ENCODE measurements at places on chromosomes 7 and 10.

DNA sequence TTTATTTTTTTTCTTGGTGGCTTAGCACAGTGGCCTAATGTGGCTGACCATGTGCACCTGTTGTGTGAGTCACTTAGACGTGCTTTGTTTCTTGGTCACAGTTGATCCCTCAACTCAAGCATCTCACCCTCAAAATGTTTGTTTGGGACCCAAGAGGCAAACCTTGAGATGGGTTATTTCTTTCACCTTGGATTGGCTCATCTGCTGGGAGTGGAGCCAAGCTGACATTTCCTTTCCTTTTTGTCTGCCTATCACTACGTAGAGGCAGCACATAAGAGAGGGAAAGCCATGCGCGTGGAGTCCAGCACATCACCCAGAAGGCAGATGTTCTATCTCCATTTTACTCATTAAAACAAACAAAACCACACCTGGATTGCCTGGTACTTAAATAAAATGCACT, 6.4 kb upstream of the PRKCQ start:
- DNase-seq = no peak

GRCh38 chr10:5608608-5609220, 57.7 kb downstream of the ASB13 start:
- no peak for DNase-seq

- DNase-seq = no peak
Measured at GRCh38 chr7:40726559-40726958, 591.8 kb downstream of the SUGCT start.

GRCh38 chr10:92475357-92475868, 98.5 kb downstream of the IDE start:
- no peak for DNase-seq

GRCh38 chr7:150374472-150374871, 4.7 kb upstream of the ZNF775 start:
- no peak for DNase-seq

DNA sequence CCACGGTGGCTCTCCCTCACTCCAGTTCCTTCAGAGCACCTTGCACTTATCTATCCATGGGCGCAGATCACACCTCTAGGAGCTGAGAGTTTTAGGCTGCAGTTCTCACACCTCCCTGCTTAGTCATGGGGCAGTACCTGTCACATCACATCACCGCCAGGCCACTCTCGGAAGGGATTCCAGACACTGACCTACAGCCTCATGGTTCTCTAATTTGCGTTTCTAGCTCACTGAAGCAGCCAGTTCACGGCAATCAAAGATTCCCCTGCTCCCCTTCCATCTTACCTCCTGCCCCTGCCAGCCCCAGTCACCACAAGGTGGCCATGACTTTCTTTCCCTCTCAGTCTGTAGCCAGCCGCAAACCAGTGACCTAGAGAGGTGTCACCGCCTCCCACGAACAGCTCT, 34.2 kb downstream of the ADRB1 start:
- DNase-seq = no peak

DNA sequence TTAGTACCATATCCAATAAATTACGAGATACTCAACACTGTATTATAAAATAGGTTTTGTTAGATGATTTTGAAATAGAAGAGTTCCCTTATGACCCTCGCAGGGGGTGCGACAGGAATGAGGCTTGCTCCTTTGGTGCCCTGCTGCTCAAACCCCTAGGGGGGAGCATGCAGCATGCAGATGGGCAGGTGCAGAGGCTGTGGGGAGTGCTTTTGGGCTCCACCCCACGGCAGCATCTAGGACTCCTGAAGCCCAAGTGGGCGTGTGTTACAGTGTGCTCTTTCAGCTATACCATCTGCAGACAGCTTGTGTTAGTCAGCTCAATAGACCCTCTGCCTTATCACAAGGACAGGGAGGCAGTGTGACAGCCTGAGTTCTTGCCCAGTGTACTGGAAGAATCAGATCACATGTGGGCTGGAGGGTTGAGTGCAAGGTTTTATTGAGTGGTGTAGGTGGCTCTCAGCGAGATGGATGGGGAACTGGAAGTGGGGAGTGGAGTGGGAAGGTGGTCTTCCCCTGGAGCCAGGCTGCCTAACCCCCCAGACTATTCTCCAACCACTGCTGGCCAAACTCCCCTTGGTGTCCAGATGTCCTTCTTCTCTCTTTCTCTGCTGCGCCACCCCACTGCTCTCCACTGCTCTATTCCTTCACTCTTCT, 3.1 kb upstream of the MRC1 start:
- DNase-seq = no peak

- no peak for DNase-seq
Measured at GRCh38 chr10:67725567-67725966, 29.6 kb upstream of the CTNNA3 start.

GRCh38 chr10:33095867-33096815, 138.1 kb upstream of the ITGB1 start:
- DNase-seq = no peak

- DNase-seq = no peak
Measured at GRCh38 chr10:6200734-6201515, 1.8 kb upstream of the PFKFB3 start.

- no peak for DNase-seq
Measured at GRCh38 chr10:56912043-56912442, 551.0 kb upstream of the ZWINT start.

DNA sequence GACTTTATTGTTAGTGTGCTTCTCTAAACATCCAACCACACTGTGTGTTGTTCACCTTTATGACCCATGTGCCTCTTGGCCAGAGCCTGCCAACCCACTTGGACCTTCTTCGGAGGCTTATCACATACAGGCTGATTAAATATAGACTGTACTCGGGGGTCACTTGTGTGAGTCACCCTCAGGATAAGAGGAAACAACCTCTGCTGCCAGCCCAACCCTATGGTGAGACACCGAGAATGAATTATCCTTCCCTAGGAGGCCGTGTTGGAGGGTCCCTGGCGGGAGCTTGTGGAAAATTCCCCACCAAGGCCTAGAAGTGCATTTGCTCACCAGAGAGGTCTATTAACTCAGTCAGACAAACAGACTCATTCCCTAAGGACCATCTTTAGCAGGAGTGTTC, 63.0 kb downstream of the FAS start:
- no peak for DNase-seq

- DNase-seq = no peak
Measured at GRCh38 chr10:92938841-92939240, 90.5 kb downstream of the EXOC6 start.

GRCh38 chr10:104209575-104210198, 22.5 kb downstream of the CFAP43 start:
- no peak for DNase-seq

DNA sequence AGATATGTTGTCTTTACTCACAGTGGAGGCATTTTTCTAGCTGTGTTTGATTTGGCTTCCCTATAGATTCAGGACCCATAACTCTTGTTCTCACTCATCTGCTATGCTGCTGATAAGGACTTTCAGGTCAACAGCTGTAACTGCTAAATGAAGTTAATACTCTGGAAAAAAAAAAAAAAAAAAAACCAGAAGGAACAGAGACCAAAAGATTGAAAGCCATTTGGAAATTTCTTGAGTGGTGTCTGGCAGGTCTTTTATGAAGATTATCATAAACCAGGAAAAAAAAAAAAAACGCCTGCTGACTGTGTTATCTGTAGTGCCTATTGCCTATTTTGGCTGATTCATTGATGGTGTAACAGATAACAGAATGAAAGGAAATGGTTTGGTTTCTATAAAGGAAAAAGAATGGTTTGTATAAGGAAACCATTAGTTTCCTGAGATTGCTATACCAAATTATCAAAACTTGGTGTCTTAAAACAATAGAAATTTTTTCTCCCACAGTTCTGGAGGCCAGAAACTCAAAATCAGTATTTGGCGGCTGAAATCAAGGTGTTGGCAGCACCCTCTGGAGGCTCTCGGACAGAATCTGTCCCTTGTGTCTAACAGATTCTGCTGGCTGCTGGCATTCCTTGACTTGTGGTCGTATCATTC, 60.5 kb upstream of the BET1 start:
- DNase-seq = no peak

DNA sequence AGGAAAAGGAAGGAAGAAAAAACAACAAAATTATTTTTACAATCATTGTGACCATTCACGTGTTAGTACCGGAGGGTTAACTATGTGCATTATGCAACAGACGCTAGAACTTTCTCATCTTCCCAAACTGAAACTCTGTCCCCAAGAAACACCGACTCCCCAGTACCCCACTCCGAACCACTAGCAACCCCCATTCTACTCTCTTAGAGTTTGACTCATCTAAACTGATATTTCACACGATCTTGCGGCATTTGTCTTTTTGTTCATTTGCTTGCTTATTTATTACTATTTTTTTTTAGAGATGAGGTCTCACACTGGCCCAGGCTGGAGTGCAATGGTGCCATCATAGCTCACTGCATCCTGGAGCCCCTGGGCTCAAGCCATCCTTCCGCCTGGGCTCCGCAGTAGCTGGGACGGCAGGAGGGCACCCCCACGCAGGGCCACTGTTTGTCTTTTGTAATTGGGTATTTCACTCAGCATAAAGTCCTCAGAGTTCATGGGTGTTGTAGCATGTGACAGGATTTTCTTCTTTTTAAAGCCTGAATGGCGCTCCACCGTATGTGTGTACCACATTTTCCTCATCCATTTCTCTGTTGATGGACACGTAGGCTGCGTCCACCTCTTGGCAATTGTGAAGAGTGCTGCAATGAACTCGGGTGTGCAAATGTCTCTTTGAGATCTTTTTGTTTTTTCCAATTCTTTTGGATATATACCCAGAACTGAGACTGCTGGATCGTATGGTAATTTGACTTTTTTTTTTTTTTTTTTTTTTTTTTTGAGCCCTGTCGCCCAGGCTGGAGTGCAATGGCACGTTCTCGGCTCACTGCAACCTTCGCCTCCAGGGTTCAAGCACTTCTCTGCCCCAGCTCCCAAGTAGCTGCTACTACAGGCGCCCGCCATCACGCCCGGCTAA, 9.5 kb downstream of the MNX1 start:
- no peak for DNase-seq
